Activated T-helper 1 cell treated with anti-CD3 and anti-CD28 coated beads, Interleukin-2, amount 50 U/mL, for 16 hours (primary cell): ENCODE measurements at places on chromosomes 2 and 18.

DNA sequence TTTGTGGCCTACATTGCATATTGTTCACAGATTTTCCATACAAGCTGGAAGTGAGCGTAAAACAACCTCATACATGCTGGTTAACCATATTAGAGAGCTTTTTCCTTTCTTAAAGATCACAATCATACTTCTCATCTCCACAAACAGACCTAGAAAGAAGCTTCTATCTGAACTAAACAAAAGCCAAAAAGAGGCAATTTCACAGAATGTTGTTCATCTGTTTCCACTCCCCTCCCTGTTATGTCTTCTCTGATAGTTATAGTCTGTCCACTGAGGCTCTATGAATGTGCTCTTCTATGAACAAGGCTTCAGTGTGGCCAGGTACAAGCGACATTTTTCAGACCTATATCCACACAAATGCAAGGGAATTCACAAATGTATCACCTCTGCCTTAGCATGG, 63.4 kb downstream of the LDAH start:
- no peak for DNase-seq

- DNase-seq, result no peak
These were observed 246.5 kb downstream of the MYCN start for GRCh38 chr2:16186661-16187481.

DNA sequence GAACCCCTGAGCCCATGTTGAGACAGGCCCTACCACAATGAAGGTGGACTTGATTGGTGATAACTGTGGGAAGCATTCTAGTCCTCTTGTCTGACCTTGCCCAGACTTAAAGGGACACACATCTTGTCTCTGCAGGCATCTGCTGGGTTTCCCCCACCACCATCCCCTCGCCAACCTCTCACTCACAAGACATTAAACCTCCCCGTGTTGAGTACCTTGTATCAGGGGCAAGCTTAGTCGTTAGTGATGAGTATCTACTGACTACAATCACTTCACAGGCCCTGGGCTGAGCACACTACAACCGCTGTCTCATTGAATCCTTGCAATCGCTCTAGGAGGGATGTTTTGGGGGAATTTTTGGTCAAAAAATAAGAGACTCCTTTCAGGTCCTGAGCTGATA, 86.0 kb downstream of the ICOS start:
- no peak for DNase-seq

DNA sequence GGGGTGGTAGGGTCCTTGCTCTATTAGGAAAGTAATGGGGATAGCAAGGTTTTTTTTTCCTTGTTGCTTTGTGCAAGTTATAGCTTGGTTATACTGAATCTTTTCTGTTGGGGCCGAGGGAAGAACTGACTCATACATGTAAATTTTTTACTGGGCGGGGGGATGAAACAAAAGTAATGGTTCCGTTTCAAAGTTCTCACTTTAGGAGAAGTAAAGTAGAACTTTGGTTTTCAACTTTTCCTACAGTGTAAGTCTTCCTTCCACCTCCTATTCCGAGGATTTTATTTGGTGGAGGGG, 1.1 kb downstream of the AFTPH start:
- no peak for DNase-seq

DNA sequence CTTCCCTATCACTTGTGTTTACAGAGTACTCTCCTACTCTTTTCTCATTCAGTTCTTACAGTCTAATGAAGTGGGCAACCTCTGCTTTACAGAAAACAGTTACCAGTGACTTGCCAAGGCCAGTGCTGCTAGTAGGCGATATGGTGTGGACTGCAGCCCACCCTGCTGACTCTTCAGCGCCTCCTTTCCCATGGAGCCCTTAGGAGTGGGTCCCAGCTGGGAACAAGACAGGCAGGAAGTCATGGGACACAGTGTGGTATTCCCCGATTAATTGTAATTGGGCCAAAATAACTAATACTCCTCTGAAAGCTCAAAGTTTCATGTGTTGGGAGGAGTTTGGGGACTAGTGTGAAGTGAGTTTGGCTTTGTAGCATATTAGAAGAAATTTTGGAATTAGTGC, 120.1 kb upstream of the EML6 start:
- DNase-seq, result no peak

DNA sequence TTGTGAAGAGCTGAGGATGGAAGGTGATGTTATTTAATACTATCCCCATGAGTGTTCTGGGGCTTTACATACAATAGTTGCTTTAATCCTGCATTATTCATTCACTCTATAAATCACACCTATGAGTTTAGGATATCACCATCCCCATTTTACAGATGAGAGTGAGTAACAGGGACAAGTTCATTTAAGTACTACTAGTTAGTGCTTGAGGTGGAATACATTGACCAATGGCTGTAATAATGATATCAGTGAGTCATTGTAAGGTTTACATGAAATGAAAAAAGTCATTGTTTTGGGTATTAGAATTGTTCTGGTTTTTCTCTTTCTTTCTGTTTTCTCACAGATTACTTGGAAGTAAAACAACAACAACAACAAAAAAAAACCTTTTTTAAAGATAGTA, 42.5 kb downstream of the TANC1 start:
- no peak for DNase-seq

GRCh38 chr2:222318712-222319585, 20.2 kb upstream of the PAX3 start:
- no peak for DNase-seq

DNA sequence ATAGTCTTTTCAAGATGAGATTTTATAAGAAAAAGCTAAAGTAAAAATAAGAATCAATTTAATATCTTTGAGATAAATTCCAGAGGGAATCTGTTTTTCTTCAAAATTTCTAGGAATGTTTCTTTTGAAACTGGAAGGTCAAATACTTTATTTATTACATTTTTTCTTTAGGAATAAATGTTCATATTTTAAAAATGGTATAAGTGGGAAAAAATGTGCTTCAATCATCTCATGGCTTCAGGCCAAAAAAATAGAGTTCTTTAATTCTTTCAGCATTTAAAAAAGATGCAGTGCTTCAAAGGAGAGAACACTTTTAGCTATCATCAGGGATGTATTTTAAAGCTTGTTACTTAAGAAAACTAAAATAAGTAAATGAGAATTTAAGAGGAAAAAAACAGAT, 110.6 kb downstream of the NEB start:
- no peak for DNase-seq

DNA sequence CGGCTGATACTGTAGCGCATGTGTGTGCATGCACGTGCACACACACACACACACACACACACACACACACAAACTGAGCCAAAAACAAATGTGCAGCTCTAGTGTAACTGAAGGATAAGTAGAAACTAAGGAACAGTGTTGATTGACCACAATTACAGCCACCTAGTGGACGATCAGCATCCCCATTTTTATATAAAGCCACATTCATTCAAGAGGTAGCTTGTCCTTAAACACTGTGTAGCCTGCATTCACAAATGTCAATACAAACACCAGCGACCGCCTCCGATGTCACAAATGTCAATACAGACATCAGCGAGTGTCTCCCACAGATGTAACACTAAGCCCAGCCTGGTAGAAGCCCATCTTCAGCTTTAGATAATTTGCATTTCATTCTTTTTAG, 167.4 kb downstream of the PTGR3 start:
- no peak for DNase-seq

GRCh38 chr2:145975406-145975805, 1455.5 kb upstream of the ZEB2 start:
- DNase-seq, result no peak

DNA sequence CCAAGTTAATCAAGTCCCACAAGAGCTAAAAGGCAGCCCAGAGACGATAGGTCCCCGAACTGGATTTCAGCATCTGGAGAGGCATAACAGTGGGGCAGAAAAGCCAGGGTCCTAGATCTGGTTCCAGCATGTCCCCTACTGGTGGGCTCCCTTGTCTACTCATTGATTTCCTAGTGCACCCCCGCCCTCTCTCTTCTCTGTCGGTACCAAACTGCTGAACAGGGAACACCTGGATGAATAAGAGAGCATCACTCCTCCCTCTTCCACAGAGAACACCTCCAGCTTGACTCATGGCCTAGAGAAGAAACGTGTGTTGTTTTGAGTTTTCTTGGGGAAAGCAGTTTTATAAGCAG, 101.3 kb downstream of the FOXI3 start:
- no peak for DNase-seq

DNA sequence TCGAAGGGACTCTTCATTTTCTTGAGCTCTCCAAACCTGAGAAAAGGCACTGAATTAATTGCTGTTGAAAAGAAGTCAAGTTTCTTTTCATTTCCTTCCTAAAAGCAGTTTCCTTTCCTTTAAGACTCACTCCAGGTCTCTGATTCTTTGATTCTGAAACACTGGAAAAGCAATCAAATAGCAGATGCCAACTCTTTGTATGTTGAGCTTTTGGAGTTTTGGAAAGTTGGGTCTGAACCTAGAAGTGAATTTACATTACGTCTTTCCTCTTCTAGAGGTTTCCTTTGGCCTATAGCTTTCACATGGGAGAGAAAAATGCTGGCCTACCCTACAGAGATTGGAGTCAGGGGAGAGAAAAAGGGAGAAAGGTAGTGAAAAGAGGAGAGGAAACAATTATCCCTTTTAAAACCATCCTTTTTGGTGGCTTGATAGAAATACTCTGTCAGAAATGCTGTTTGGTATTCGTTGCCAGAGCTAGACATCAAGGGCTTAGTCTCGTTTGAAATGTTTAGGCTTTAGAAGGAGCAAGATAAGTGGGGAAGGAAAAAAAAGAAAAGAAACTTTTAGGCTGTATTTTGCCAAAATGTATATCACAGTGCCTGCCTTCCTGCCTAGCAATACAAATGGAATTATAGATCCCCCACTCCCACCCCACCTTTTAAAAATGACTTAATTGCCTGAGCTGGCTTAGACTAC, 187.7 kb downstream of the PRPF40A start:
- DNase-seq, result no peak

- DNase-seq, result no peak
These were observed 1.7 kb upstream of the SCYGR2 start for GRCh38 chr2:227597036-227597435.

DNA sequence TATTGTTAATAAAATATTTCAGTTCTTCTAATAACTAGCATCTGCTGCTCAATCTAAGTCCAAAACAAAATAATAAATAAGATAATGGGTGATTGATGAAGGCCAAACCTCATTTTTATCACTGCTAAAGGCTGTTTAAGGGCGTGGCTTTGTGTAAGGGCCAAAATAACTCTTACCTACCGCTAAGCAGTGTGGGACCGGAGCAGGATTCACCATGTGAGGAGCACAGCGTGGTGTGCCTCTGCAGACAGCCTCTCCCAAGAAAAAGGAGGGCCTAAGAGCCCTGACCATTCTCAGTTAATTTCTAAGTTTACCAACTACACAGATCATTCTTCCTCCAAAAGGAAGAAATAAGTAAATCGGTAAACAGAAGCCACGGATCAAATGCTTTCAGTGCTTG, 353.7 kb downstream of the ARL6IP6 start:
- no peak for DNase-seq

DNA sequence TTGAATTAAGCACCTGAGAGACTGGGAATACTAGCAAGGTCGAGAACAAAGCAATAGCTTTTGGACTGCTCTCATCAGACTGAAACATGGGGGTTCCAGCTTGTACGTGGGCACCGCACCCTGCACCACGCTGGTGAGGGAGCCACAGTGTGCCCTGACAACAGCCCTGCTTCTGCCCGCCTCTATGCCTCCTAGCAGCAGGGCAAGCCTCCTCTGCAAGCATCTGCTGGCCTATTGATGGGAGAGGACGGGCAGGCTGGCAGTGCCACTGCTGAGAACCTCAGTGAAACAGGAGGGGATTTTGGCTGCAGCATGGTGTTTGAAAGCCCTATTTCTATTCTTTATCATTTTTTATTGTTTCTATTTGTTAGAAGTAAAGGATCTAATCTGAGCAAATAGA, 146.1 kb upstream of the OTOS start:
- no peak for DNase-seq

DNA sequence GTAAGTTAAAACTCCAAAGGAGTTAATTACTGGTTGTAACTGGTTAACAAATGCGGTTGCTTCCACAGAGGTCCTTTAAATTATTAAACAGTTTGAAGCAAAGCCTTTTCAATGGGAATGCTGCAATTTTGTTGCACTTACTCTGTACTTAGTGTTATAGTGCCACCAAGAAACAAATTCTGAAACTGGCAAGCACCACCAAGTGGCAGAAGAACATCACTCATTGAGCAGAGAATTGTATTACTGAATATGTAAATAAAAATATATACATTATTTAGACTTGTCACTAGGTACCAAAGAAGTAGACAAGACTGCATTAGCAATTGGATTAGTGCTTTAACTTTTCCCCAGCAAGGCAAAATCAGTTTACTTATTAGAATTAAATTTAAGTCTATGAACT, 2.6 kb upstream of the TMEFF2 start:
- no peak for DNase-seq

DNA sequence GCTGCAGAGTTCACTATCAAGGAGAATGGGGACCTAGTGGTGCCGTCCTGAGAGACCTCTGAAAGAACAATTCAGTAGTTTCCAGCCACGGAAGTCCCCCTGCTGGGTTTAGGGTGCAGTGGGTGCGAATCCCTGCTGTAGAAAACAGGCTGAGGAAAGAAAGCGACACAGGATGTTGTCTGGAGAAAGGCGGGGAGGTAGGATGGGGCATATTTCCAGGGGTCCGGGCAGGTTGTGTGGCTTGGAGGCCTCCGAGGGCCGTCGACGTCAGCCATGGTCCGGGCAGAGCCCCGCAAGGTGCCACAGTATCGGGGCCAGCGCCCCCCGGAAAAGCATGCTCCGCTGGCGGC, 807 bp upstream of the CREB1 start:
- DNase-seq, result peak; percentile 29

DNA sequence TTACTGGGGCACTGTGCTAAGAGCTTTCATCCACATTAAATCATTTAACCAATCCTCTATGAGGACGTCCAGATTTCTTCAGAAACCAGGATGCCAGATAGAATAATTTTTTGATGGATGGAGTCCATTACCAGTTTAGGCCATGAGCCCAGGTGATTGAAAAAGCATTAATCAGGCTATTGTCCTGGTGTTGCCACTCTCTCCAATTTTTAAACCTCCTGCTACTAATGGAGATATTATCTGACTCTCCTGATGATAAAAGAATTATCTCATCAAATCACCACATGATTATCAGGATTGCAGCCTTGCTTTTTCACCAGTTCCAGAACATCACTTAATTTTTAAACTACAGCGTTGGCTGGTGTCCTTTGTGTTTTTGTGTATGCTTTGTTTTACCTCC, 402.2 kb downstream of the CLIP4 start:
- DNase-seq, result no peak

- DNase-seq, result no peak
These were observed 38.1 kb upstream of the ARHGEF4 start for GRCh38 chr2:130798472-130799218.

DNA sequence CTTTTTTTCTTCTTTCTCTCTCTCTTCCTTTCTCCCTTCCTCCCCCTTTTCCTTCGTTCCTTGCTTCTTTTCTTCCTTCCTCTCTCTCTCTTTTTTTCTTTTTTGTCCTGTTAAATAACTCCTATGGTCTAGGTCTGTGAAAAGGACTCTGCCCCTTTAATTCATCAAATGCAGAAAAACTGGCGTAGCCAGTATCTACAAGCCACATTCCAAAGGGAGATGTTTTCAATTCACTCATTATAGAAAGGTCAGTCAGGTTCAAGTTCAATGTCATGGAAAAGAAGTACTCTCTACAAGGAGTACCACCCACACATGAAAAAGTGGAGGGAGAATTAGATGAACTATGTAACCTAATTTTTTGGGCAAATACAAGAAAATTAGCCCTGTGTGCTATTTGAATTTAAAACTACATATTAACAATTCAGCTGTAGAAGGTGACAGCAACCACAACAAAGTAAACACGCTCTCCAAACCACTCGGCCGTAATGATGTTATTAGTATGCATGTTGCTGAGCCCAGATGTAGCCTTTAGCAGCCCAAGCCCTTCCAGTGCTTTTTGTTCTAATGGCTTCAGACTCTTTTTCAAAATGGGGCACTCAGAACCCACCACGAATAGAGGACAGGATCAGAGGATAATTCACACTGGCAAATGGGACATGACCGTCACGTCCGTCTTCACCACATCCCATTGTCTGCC, 735.4 kb upstream of the FANCL start:
- DNase-seq, result no peak
